Coronary artery (tissue), 2 donors: ENCODE measurements at places on chromosomes 7 and 10.

DNA sequence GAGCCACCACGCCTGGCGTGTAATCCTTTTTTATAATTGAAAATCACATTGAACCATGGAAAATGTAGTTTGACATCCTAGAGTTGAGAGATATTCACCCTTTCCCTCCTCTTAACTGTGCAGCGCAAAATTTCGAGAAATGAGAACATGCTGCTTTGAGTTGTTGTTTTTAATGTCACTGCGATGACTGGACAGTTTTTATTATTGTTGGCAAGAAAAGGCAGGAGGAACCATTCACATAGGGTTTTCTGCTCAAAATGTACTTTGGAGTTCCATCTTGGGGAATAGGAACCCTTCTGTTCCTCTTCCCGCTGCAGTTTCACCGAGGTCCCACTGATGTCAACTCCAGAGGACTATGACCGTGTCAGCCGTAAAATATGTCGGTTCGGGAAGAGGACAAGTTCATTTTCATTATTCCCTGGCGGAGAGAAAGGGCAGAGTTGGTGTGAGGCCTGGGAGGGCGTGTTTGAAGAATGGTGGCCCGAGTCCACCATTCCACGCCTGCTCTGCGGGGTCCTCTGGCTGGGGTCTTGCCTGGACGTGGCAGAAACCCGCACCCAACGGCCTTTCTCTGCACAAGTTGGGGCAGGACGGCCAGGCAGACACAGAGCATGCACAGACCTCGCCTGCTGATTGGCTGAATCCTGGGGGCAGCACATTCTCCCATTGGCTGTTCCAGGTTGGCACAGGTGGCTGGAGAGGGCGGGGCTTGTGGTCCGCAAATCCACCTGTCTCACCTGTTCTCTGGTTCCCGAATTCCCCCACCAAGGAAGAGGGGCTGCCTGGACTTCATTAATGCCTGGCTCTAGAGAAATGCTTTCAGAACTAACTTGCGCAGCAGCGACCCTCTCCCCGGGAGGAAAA lies 105.1 kb upstream of the TCF7L2 start:
- DNase-seq: no peak

- DNase-seq: no peak
Measured at GRCh38 chr10:81838950-81839349, 36.0 kb upstream of the NRG3 start.

- DNase-seq: no peak
Measured at GRCh38 chr7:25075459-25075858, 49.6 kb downstream of the CYCS start.

- DNase-seq: no peak
Measured at GRCh38 chr10:84845628-84846261, 517.4 kb downstream of the CCSER2 start.
